ENCODE measurements at places on chromosomes 3 and 15. TPM values are rescaled to one million over a fixed set of nuclear protein-coding genes. Genes with fewer than 3 reads are reported as not detected.
A peak's percentile ranks its signal among the peaks of the same experiment; 100 is the strongest.

Gene STAB1
- 0.13 TPM for total RNA-seq

DNA sequence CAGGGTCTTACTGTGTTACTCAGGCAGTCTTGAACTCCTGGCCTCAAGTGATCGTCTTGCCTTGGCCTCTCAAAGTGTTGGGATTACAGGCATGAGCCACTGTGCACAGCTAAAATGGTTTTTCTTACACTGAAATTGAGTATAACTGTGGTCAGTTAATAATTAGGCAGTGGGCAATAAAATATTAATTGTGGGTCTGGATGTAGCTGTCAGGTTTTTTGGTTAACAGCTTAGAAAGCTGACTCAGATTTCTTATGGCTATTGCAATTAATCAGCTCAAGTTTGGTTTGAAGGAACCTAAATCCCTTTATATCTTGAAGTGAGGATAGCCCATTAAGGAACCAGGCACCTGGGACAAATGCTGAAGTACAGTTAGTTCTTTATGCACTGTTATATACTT lies 73.8 kb upstream of the LRRFIP2 start:
- DNase-seq: no peak

DNA sequence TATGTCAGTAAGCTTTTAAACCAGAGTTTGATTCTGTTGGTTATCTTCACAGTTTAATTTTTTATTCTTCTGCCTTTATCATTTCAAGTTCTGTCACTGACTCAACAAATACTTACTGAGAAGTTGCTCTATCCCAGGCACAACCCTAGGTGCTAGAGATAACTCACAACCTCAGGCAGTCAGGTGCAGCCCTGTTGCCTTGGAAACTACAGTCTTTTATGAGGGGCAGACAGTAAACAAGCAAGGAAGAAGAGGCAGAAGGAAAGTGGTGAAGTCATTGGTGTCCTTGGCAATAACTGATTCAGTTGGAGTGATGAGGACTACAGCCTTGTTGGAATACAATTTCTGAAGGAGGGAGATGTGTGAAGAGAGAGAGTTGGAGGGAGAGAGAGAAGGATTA lies 142.1 kb upstream of the LRTM1 start:
- no peak for DNase-seq

DNA sequence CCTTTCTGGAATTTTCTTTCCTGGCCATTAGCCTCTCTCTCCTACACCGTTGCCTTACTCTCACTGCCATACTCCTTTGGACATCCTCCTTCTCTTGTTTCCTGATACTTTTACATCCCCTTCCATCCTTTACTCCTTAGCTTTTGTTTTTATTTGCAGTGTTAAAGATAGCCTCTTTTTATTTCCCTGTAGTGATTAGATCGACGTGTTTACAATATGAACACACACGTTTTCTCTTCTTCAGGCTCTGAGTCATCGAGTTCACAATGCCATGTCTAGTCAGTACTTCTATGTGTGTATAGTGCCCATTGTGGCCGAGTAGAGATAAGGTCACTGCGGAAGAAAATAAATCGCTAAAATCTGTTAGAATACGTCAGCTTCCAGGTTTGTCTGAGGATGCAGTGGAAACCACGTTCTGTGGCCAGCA lies 208.5 kb downstream of the LPP start:
- DNase-seq: peak; percentile 89

GRCh38 chr15:43852607-43853006 lies 25.8 kb downstream of the WDR76 start:
- no peak for DNase-seq

GRCh38 chr15:98996624-98997023 lies 11.0 kb downstream of the PGPEP1L start:
- DNase-seq: peak; percentile 80

Data from bronchial epithelial cell (primary cell).